ENCODE measurements at places on chromosomes 3 and 15. TPM values are rescaled to one million over a fixed set of nuclear protein-coding genes. Genes with fewer than 3 reads are reported as not detected.

The GHSR gene
- not detected for total RNA-seq

The PLA1A gene
- 4.9 TPM for total RNA-seq

The GP9 gene
- not detected for total RNA-seq

The PLA2G4D gene
- total RNA-seq = not detected

The ALPK3 gene
- total RNA-seq = 81.1 TPM

The IL20RB gene
- total RNA-seq = 1.6 TPM

The ADAMTS9 gene
- 104 TPM for total RNA-seq

The OR5H6 gene
- total RNA-seq = not detected

The MST1R gene
- total RNA-seq = 3.7 TPM

The CPNE4 gene
- 4.9 TPM for total RNA-seq

The TM4SF1 gene
- 342 TPM for total RNA-seq

The ACOX2 gene
- 20.8 TPM for total RNA-seq

The MAP4 gene
- 252 TPM for total RNA-seq

The DCLK3 gene
- total RNA-seq = not detected

The CAMP gene
- not detected for total RNA-seq

The BSN gene
- total RNA-seq = 0.35 TPM

The ARPIN gene
- 21.4 TPM for total RNA-seq

The REC114 gene
- total RNA-seq = not detected

The RASGRP1 gene
- 1.6 TPM for total RNA-seq

The FBLN2 gene
- total RNA-seq = 328 TPM

The TEX9 gene
- total RNA-seq = 3.7 TPM

The DOCK3 gene
- 0.14 TPM for total RNA-seq

The GATA2 gene
- 21.3 TPM for total RNA-seq

The PTH1R gene
- total RNA-seq = 8.9 TPM

The HERC2 gene
- 50.9 TPM for total RNA-seq

The LYZL4 gene
- total RNA-seq = not detected

The KNL1 gene
- total RNA-seq = 0.27 TPM

The ATP13A4 gene
- total RNA-seq = 0.78 TPM

The AADAC gene
- total RNA-seq = not detected

The GPR87 gene
- not detected for total RNA-seq

The MBD4 gene
- total RNA-seq = 32.5 TPM

The SI gene
- not detected for total RNA-seq

The CAND2 gene
- 44.6 TPM for total RNA-seq

The TICRR gene
- not detected for total RNA-seq

The PIGX gene
- total RNA-seq = 19.3 TPM

The SLC9A9 gene
- 29.6 TPM for total RNA-seq

The PDZRN3 gene
- 166 TPM for total RNA-seq

The AGBL1 gene
- not detected for total RNA-seq

Measured in thoracic aorta (tissue), 2 donors.